ENCODE measurements at places on chromosomes 11 and 22.

DNA sequence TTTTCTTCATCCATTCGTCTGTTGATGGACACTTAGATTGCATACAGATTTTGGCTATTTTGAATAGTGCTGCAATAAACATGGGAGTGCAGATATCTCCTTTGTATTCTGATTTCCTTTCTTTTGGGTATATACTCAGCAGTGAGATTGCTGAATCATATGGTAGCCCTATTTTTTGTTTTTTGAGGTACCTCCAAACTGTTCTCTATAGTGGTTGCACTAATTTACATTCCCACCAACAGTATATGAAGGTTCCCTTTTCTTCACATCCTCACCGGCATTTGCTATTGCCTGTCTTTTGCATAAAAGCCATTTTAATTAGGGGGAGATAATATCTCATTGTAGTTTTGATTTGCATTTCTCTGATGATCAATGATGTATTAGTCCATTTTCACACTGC, 96.1 kb downstream of the PRR5L start:
- DNase-seq, result no peak

- DNase-seq, result no peak
These were observed 5.2 kb downstream of the XBP1 start for GRCh38 chr22:28795071-28795693.

GRCh38 chr22:44159221-44159620, 21.5 kb upstream of the PARVG start:
- no peak for DNase-seq

GRCh38 chr11:74743640-74744039, 5.0 kb upstream of the RNF169 start:
- no peak for DNase-seq

- DNase-seq, result no peak
These were observed 21.6 kb downstream of the PPARA start for GRCh38 chr22:46171940-46172339.

GRCh38 chr11:121323046-121323607, 30.6 kb downstream of the SC5D start:
- no peak for DNase-seq

DNA sequence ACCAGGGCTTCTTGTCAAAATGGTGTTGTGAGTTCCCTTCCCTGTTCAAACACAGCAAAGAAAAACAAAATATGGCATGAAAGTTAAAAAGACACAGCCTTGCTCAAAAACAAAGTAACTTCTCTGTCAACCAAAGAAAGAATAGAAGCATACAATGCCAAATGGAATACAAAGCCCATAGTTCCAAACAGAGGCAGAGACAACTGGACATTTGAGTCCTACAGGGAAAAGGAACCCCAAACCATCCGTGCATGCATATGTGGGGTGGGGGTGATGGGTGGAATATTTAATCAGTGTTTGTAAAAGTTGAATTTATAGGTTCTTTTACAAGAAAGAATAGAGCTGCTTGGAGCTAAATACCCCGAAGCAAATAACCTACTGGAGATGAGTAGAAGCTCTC, 218.7 kb downstream of the FAM76B start:
- DNase-seq, result no peak

GRCh38 chr22:49295465-49295743, 532.3 kb downstream of the BRD1 start:
- DNase-seq, result no peak

DNA sequence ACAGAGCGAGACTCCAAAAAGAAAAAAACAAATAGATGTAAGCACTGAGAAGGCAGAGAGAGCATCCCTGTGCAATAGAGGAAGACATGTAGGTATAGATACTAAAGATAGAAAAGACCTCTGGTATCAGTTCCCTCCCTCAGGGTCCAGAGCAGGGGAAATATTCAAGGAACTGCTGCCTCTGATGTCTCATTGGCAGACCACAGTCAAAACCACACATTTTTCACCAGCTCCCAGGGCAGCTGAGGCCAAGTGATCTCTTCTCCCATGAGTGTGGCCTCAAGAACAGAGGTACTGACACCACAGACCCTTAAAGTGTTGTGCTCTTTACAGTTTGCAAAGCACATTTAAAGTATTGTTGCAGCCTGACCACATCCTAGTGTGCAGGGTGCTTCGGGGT, 288.5 kb downstream of the NTM start:
- no peak for DNase-seq

DNA sequence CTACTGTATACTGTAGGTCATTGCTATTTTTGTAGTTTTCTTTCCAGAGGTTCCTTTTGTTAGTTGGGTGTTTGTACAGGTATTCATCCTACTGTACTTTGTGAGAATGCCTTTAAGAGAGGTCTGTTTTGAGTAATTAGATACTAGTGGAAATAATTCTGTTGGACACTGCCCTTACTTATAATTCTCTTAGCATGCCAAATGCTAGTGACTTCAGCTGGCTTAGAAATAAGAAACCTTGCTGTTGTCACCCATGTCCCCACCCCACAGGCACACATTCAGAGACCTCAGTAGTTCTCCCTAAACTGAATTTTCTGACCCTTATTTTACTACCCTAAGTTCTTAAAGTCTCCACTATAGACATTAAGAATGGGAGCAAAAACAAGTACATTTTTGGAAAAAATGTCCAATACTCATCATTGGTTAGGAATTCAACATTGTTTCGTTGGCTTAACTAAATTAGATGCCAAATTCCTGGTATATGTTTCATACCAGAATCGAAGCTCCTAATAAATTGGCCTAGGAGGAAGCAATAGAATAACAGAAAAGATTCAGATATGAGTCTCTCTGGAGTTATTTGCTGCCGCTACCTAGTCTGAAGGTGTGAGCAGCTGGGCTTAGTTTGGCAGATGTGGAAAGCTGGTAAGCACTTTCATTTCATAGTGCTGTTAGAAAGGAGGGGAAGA, 28.4 kb downstream of the ZNF143 start:
- no peak for DNase-seq

DNA sequence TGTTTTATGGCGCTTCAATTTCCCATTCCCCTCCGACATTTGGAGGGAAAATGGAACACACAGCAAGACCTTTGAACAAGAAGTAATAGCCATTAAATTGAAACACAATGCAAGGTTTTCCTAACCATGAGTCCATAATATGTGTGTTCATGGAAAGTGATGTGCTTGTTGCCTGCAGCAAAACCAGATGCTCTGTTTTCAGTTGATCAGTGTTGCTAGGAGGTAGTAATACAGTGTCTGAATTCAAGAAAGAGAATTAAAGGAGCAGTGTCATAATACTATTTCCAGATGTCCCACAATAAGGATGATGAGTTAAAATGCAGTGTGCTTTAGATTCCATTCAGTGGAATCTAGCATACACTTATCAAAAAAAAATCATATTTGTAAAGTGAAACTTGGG, 637.4 kb upstream of the API5 start:
- DNase-seq, result no peak

- no peak for DNase-seq
These were observed 15.8 kb upstream of the SLCO2B1 start for GRCh38 chr11:75135021-75135650.

- DNase-seq, result no peak
These were observed 42.5 kb upstream of the MICAL2 start for GRCh38 chr11:12067796-12068357.

DNA sequence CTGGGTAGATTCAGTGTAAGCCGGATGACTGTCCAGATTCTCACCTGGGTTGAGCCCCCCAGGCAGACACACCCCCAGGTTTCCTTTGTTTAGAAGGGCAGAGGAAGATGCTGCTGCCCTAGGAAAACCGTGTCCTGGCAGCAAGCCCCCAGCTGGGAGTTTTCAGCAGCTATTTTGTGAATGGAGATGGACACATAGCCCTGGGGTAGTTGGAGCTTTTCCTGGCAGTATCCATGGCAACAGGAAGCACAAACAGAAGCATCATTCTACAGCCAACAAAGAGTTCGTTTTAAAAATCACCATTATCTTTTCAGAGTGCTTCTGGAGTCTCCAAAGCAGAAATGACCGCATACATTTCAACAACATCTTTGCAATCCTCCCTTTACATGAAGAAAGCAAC, 245.5 kb downstream of the BRD1 start:
- no peak for DNase-seq

DNA sequence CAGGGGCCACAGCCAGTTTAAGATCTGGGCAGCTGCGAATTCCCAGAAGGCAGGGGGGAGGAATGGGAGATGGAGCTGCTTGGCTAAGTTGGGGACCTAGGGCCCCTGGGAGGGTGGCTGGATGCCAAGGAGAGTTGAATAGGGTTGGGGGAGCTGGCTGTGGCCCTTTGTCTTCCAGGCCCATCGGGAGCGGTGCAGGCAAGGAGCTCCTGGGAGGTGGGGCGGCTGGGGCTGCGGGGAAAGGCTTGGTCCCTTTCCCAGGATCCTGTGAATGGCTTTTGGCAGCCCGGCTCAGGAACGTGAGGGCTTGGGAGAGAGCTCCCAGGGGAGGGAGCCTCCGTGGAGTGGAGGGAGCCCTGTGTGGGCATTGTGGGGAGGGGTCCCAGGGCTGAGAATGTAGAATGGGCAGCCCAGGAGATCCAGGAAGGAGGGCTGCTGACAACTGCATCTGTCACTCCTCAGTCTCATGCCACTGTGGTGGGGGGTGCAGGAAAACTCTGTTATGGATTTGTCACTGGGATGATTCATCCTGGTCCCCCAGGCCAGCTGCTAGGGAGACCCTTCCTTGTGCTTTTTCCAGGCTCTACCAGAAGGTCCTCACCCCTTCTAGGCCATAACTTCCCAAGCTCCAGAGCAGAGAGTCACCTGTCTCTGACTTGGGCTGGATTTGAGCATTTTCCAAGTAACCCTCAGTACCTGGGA, 6.0 kb downstream of the FREY1 start:
- no peak for DNase-seq

DNA sequence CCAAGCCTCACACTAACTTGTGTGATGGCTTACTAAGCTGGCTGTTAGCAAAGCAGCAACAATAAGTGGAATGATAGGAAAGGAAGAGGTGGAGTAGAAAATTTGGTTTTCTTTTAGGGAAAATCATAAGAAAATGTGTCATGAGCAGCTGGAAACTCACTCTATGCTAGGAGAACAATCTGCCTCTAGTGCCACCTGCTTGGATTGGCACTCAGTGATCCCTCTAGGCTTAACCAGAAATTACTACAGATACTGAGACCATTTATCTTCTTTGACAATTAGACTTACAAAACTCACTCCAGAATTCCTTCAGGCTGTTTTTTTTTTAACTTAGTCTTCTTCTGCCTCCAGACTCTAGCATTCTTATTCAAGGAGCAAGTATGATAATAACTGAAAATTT, 117.3 kb downstream of the CD44 start:
- no peak for DNase-seq

GRCh38 chr11:119992171-119993051, 145.5 kb downstream of the TRIM29 start:
- no peak for DNase-seq

DNA sequence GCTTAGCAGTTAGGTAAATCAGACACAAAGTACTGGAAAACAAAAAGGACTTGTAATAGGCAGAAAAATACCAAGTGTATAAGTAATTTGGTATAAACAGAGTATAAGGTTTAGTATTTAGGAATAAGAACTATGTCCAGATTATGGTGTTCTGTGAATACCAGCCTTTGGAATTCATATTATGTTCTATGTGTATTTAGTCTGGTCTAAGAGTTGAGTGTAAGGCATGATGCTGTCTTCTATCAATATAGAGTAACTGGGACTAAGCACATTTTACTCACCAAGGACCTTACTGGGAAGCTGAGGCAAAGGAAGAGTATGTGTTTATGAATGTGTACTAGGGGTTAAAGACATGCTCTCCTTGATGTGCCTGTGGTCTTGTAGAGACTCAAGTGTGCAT, 9.5 kb downstream of the SDHD start:
- DNase-seq, result no peak

- DNase-seq, result no peak
These were observed 87.5 kb downstream of the NAV2 start for GRCh38 chr11:19800162-19800561.

Measured in CD4-positive, alpha-beta T cell treated with Interleukin-4 for 4 hours (primary cell).